ENCODE measurements at places on chromosomes 16 and 17. TPM values are rescaled to one million over a fixed set of nuclear protein-coding genes. Genes with fewer than 3 reads are reported as not detected.

DNA sequence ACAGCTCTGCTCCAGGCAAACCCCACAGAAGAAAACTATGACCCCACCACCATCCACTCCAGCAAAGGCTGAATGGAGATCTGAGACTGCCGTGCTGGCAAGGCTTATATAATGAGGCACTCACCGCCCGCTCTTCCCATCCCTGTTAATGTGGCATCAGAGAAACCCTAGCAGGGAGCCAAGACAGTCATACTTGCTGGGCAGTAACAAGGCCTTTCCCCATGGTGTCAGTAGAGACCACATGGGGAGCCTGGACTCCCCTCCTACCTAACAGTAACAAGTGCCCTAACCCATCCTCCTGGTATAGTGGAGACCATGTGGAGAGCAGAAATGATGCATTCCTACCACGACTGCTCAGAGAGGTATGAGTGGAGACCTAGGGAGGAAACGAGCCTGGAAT, 235.2 kb downstream of the C16orf78 start:
- DNase-seq = no peak

DNA sequence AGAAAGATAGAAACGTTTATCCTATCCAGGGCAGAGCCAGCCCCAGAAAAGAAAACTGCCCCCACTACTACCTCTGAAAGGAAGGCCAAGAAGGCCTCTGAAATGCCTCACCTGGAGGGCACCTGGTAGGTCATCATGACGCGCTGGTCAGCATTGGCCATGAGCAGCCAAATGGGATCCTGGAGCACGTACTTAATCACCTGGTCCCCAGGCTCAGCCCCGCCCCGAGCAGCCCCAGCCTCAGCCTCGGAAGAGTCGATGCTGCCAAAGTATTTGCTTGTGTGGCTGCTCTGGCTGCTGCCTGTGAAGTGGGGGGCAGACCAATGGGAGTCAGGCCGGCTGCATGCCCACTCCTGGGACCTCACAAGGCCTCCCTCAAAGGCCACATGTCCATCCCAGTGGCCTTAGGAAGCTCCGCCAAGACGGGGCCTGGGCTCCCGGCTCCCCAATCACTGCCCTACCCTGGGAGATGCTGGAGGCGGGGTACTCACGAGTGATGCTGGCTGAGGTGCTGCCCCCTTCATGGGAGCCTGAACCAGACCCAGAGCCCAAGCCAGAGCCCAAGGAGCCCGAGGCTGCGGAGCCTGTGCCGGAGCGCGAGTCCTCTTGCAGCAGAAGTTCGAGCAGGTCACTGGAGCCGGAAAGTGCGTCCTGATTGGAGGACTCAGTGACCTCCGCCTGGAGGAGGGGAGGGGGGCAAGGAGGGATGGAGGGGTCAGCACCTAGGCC, 9.9 kb downstream of the PER1 start:
- no peak for DNase-seq

KRT9 gene
- not detected for total RNA-seq

DNA sequence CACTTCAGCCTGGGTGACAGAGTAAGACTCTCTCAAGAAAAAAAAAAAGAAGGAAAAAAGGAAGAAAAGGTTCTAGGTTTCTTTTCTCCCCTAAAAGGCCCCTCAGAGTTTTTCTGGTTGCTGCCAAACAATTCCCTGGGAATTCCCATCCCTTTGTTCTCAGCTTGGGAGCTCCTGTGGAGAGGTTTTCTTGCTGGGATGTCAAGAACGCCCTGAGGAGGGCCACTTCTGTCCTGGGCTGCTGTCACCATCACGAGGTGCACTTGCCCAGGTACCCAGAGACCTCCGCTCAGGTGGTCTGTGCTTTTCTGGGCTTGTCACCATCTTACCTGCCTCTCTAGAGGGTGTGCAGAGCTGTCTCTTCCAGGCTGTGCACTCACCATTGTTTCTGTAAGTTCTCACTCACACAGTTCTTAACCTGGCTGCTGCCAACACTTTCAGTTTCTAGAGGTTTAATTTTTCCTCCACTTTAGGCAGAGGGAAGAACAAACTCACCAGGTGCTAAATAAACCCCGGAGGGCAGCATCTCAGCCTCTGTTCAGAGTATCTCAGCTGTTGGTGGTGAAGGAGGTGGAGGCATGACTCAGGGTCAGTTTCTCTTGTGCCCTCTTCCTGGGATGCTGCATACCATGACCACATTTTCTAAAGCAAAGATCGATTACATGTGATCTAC, 2.4 kb upstream of the COX6A2 start:
- no peak for DNase-seq

RAMP2 gene
- 27.3 TPM for total RNA-seq

GRCh38 chr16:67936880-67937605, 393 bp upstream of the PSMB10 start:
- no peak for DNase-seq

DNA sequence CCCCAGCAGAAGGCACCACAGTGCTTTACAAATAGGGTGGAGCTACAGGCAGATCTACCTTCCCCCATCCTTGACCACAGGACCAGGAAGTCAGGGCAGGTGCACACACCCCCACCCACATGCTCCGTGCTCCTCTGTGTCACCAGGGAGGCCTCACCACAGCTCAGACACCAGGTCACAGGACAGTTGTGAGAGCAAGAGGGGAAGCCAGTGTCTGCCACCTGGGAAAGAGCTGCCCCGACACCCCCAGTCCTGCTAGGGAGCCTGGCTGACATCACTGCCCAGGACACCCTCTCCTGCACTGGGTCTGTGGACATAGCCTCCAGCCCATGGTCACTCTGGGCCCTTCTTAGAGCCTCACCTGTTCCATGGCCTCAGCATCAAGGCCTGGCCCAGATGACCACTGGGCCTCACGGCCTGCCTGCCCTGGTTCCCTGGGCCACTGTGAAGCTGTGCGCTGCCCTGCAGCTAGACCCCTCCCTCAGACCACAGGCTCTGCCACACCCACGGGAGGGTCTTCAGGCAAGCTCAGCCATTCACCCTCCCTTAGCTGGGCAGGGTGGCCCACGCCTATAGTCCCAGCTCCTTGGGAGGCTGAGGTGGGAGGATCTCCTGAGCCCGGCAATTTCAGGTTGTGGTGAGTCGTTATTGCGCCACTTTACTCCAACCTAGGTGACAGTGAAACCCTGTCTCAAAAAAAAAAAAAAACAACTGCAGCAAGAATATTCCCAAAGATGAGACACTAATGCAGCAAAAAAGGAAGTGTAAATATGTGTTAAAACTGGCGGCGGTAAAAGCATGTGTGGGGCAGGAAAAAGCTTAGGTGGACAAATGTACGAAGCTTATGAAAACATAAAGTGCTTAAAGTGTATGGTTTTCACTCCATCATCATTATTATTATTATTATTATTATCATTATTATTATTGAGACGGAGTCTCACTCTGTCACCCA, 14.2 kb downstream of the POLR3K start:
- DNase-seq = no peak

PIGQ gene
- 26.0 TPM for total RNA-seq

DNA sequence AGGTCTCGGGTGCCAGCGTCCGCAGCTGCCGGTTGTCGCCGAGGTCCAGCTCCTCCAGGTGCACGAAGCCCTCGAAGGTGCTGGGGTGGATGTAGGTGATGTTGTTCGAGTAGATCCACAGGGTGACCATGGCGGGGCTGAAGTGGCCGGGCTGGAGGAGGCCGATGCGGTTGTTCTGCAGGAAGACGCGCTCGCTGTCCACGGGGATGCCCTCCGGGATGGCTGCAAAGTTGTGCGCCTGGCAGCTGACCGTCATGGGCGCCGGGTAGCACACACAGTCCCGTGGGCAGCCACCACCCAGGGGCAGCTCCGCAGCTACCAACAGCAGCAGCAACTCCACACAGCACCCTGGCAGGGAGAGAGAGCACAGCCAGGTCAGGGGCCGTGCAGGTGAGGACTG, 87.7 kb downstream of the RTN4RL1 start:
- DNase-seq = no peak

- no peak for DNase-seq
Observed at GRCh38 chr17:2911755-2912111, 115.5 kb downstream of the RAP1GAP2 start.

DNA sequence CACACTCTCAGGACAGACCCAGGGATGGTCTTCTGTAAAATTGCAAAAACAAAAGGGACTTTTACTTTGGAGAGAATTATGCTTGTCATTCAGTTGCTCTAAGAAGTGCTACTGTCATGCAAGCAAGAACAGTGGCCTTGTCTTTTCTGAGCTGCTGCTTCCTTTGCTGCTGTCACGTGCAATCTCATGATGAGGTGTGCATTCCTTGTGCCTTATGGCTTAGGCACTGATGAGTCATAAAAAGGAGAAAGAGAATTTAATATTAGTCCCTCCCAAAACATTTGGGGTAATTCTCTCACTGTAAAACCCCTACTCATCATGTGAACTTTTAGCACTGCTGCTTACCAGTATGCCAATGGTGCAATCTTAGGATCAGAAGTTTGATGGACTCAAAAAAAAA, 2051.3 kb downstream of the TP53TG3F start:
- DNase-seq = no peak

GRCh38 chr16:75044800-75045361, 46.1 kb downstream of the ZNRF1 start:
- no peak for DNase-seq

CES1 gene
- total RNA-seq = 10.1 TPM

DNA sequence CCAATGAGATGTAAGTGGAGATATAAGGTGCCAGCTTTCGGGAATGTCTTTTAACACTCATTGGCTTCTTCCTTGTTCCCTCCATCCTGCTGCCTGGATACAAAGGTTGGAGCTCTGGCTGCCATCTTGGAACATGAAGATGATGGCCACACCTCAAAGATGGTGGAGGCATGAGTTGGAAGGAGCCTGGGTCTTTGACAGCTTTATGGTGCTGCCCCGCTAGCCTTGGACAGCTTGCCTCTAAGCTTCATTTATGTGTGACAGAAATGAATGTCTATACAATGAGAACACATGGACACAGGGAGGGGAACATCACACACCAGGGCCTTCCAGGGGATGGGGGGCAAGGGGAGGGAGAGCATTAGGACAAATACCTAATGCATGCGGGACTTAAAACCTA, 13.6 kb downstream of the GP2 start:
- DNase-seq = no peak

DNA sequence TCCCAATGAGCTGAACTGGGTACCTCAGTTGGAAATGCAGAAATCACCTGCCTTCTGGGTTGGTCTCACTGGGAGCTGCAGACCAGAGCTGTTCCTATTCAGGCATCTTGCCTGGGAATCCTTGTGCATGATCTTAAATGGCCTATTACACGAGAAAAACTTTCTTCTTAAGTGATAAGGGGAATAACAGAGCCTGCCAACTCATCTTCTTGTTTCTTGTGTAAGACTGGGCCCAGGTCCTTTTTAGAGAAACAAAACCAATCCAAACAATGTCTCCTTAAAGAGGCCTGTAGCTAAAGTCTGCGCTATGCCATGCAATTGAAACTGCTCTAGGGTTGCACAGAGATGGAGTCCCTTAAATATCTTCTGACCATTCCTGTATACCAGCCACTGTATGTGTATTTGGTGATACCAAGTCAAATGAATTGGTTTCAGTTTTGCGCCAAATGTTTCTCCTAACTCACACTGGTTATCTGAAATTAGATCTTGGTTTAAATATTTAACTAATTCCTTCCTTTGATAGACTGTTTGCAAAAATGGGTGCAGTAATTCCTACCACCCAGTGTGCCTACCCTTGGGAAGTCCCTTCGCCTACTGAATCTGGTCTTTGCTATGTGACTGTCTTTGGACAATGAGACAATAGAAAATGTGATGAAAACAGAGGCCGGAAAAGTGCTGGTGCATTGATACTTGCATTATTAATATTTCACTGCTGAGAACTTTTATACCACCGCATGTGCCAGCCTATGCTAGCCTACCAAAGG, 6.5 kb upstream of the CCL23 start:
- no peak for DNase-seq

CLEC3A gene
- not detected for total RNA-seq

ALOX15B gene
- total RNA-seq = 28.7 TPM

FBXL16 gene
- 4.4 TPM for total RNA-seq

GRCh38 chr16:1290063-1290501, 19.4 kb upstream of the UBE2I start:
- DNase-seq = no peak

DNA sequence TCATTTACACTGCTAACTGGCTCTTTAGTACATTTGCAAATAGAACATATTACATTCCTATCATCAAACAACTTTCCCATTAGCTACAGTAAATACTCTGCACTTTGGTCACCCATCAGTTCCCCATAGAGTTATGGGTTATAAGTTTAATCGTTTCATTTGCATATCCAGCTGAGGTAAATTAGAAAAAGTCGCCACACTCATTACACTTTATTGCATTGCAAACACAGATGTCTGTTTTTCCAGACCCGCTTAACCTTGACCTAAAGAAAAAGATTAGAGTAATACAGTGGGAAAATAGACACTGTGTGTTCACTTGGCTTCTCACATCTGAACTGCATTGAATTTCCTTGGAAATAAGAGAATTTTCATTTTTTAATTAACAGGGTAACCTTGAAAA, 213.1 kb upstream of the PSMD7 start:
- DNase-seq = no peak

ZNF768 gene
- total RNA-seq = 30.7 TPM

GRCh38 chr16:60329108-60329507, 1595.0 kb upstream of the GOT2 start:
- DNase-seq = no peak

- DNase-seq = no peak
Observed at GRCh38 chr17:56908001-56908542, 5.8 kb downstream of the TRIM25 start.

DNA sequence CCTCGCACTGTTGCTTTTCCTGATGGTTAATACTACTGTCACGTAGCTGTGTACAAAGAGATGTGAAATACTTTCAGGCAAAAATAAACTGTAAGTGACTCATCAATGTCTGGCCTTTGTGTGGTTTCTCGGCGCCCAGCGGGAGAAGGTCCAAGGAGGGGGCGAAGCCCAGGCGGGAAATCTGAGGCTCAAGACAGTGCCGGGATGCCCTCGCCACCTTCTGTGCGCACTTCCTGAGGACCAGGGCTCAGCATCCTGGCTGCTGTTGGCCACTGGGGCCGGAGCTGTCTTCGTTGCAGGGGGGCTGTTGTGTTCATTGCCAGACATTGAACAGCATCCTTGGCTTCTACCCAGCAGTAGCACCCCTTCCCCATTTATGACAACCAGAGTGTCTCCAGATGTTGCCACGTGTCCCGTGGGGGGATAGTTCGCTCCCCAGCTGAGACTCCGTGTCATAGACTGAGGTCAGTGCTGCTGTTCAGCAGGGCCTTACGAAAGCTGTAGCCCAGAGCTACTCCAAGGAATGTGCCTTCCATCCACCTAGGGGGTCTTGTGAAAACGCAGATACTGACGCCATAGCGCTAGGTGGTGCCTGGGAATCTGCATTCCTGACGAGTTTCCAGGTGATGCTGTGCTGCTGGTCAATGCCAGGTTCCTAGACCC, 67.3 kb upstream of the PLCG2 start:
- DNase-seq = no peak

Data from vagina (tissue), 2 donors.